ENCODE measurements at places on chromosomes 4 and X. TPM values are rescaled to one million over a fixed set of nuclear protein-coding genes. Genes with fewer than 3 reads are reported as not detected.

TMPRSS11A gene
- total RNA-seq = not detected

GALNT7 gene
- 72.1 TPM for total RNA-seq

- no peak for DNase-seq
These were observed 84.8 kb upstream of the WDR44 start for GRCh38 chrX:118261151-118261550.

EDA2R gene
- total RNA-seq = 1.7 TPM

- no peak for DNase-seq
These were observed 70.5 kb downstream of the AFF1 start for GRCh38 chr4:87005369-87005689.

NSG1 gene
- total RNA-seq = 6.0 TPM

POU3F4 gene
- 0.09 TPM for total RNA-seq

DNA sequence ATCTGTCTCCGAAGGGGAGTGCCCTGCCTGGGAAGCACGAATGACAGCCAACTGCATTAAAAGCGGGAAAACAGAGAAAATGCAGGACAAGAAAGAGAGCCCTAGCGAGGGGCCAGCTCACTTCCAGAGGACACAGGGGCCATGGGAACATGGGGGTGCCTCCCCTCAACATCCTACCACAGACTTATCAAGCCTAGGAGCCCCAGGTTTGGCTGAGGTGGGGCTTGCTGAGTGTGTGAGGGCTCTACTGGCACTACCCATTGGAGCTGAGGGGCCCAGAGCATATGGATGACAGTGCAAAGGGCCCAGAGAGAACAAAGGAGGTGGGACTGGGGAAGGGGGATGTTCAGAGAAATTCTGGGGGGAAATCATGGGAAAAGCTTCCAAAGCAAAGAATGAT, 101.8 kb downstream of the PJA1 start:
- peak; percentile 17 for DNase-seq

- DNase-seq = no peak
These were observed at the start of gene ITGB1BP2 for GRCh38 chrX:71301195-71301924. Gene ITGB1BP2, plus strand, starts transcription at chrX:71301750. Its CDS starts 57 bp downstream, at chrX:71301807.

DNA sequence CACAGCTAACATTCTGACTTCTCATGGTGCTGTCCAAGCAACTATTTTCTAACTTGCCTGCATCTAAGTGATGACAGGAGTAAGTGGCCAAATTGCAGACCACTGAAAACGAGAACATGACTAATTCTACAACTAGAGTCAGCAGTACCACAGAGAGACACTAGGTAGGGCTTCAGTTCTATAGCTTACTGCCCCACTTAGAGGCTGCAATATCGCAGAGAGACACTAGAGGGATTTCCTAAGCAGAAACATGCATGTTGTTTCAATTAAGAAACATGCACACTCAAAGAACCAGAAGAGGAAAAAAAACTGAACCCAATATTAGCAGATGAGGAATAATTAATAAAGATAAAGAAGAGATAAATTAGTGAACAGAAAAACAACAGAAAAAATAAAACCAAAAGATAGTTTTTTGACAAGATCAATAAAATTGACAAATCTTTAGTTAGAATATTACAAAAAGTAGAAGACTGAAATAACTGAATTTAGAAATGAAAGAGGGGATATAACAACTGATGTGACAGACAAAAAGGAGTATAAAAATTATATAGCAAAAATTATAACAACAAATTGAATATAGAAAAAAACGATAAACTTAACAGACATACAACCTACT, 100.8 kb downstream of the SPIN4 start:
- DNase-seq = peak; percentile 74

- DNase-seq = no peak
These were observed 639.6 kb downstream of the ARAP2 start for GRCh38 chr4:35604724-35605123.

DNA sequence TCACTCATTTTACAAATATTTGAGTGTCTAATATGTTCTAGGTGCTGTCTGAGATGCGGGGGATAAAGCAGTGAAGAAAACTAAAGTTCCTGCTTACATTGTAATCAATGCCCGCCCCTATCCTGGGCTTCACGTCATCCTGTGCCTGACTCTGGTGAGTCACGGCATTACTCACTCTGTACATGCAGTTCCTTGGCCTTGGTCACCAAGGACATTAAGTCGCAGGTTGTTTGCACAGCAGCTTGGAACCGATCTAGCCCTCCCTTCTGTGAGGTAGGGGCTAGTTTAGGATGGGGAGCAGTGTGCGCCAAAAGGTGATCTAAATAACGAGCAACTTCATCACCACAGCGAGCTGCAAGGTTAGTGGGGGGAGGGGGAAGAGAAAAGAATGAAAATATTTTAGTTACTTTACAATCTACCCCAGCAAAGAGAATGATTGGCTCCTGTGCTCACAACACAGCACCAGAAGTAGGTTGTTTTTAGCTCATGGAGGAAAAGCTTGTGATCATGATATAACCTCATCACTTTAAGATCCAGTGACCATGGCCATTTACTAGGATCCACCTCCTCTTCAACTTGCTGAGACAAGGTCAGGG, 48.0 kb upstream of the HDAC8 start:
- DNase-seq = no peak

DNA sequence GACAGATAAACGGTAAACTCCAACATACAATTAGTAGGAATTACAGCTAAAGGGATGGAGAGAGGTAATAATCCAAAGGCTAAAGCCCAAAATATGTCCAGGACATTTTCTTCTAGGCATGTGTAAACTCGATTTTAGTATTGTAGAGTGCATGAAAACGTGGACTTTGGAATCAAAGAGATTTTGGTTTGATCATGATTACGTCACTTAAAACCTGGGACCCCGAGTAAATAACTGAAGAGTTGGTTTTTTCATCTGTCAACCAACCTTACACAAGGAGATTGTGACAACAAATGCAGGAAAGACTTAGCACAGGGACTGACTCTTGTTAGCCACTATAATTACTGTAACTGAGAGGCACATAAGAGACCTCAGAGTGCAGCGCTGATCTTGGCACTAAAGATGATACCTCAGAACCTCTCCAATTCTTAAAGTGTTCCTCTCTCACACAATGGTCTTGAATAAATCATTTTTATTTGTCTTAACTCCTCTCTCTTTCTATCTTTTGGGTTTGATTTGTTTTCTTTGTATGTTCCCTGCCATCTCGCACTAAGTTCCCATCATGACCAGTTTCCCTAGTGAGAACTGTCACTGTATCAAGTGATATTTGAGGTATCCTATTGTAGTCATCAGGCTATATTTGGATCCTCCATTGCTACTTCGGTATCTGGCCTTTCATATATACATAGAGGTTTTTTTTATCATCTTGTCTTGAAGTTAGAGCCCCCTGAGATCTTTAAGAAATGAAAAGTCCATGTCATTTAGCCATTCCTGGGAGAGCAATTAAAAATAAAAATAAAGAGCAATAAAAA, 32.2 kb upstream of the MSL3 start:
- DNase-seq = no peak

ADAM29 gene
- not detected for total RNA-seq

SYTL4 gene
- total RNA-seq = 0.27 TPM

DNA sequence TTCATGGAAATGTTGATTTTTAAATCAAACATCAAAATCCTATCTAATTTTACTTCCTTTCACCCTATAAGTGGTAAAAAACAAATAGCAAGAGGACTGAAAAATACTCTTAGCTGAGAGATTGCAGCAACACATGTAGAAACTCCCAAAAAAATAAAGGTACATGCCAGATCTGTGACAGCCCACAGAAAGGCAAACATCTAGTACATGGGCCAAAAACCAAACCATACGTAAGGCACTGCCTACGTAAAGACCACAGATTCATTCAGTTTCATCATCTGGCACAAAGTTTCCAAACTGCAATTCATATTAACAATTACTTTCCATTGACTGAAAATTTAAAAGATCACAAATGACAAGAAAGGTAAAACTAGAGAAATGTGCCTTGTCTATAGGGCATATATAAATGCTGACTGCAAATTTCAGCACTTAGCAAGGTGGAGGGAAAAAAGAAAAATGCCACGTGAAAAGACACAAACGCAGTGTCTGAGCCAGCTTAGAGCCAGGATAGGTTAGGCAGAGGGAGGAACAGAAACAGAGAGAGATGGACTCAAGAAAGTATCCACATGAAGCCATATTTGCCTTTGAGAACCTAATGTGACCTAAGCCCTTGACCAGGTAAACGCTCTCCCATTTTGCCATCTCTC, 88.1 kb downstream of the TSPAN5 start:
- no peak for DNase-seq

CXCL8 gene
- total RNA-seq = not detected

PCDH7 gene
- total RNA-seq = 99.7 TPM

DNA sequence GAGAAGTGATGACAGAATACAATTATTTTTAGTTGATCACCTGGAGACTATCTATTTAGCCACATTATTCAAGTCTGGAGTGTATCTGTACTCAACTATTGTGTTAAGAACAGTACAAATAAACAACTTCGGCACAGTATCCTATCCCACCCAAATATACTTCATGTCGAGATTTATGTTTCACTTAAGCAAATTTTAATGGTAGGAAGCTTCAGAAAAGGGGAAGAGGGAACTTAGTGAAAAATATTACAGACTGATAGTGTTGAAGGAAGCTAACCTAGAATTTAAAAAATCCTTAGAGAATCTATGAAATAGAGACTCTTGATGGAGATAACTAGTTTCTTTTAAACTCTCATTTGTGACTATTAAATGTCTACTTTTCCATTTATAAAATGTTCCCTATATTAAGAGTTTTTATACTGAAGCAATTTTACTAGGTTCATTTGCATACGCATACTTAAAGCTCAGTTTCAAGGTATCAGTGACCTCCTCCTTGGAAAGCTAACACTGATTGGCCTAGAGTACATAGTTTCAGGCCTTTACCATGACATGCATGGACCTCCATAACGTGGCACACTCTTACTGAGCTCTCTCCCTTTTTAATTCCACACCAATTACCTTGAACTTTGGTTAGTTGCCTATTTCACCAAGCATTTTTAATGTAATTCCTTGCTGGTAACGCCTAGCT, 197.7 kb downstream of the CAMK2D start:
- no peak for DNase-seq

DNA sequence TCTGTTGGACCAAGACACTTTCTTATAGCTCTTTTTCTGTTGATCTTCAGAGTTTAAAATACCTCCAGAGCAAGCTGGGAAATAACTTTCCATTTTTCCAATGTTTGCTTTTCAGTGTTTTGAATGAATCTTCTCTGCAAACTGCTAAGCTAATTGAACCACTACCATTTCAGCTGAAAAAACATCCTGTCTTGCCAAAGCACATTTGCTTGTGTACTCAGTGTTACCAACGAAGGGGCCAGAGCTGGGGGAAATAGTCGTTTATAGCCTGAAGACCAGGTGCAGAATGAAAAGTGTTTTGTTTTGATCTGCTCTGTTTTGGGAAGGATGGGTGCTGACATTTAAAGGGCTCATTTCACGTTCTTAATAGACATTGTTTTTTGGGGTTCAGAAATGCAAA, 88.4 kb upstream of the CLNK start:
- DNase-seq = no peak

SULT1B1 gene
- not detected for total RNA-seq

MAGEA3 gene
- total RNA-seq = 0.18 TPM

APLN gene
- total RNA-seq = 0.22 TPM

DNA sequence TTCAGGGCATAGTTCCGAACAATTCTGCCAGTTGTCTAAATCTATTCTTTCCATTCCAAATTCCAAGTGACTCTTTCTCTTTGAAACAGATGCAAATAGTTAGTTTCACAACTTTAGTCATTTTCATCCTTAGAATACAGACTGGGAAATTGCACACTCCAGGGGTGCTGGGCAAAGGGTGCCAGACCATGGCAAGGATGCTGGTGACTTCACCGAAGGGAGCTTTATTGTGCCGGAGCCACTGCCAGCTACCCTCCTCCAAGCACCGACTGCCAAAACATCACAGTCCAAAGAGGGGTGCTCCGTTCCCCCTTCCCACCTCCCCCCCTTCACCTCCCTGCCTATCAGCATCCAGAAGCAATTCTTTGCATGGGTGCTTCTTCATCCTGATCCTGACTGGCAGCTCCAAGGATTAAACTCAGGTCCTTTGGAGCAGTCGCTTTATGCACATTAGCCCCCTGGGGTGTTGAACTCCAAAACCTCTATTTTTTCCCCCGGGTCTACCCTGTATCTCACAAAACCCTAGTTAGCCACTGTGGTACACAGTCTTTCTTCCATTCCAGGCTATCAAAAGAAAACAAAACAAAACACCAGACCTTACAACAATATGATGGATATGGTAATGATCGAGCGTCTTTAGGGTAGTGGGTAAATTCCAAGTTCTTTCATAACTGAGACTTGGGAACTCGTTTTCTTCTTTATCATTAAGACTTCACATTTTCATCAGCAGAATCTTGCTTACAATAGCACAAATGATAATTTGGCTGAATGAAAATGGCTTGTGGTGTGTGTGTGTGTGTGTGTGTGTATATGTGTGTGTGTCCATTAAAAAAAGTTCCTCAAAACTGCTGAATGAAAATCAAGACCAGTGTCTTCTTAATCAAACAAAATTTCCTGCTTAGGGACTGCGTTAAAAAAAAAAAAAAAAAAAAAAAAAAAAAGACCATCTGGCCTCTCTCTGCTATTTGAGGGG, 28.7 kb downstream of the MID1 start:
- DNase-seq = no peak

DNA sequence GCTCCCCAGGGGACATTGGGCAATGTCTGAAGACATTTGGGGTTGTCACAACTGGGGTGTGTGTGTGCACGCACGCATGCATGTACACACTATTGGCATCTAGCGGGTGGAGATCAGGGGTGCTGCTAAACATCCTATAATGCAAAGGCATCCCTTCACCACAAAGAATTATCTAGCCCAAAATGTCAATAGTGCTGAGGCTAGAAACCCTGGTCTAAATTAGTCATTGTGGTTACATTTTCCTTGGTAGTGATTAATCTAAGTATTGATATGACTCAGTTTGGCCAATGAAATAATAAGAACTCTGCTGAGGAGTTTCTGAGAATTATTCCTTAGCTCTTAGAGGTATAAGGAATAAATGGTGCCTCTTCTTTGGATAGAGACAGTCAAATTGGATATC, 200.2 kb downstream of the CLCN4 start:
- no peak for DNase-seq

C4orf50 gene
- 1.6 TPM for total RNA-seq

SOWAHD gene
- 1.9 TPM for total RNA-seq

DNA sequence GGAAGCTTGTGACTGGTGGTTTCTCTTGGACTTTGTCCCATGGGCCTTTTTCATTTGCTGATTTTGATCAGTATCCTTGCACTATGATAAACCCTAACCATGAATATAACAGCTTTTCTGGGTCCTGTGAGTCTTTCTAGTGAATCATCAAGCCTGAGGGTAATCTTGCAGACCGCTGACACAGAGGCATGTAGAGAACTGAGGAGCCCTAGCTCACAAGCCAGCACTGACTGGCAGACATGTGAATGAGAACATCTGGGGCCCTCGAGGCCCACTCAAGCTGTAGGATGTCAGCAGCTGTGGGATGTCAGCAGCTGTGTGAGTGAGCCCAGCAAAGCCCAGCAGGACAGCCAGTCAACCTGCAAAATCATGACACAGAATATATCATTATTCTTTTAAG, 36.7 kb downstream of the HMGB3 start:
- no peak for DNase-seq

REPS2 gene
- 4.3 TPM for total RNA-seq

CFP gene
- total RNA-seq = 3.2 TPM

PABPC1L2B gene
- total RNA-seq = 0.27 TPM
